ENCODE measurements at places on chromosomes 12 and 14. TPM values are rescaled to one million over a fixed set of nuclear protein-coding genes. Genes with fewer than 3 reads are reported as not detected.

The RFLNA gene
- total RNA-seq: 0.26 TPM

The RAD51AP1 gene
- 4.1 TPM for total RNA-seq

The ACOT4 gene
- total RNA-seq: 1.7 TPM

The MYL2 gene
- total RNA-seq: not detected

The SMCO2 gene
- total RNA-seq: 0.26 TPM

The SLC6A13 gene
- not detected for total RNA-seq

The TBK1 gene
- 42.9 TPM for total RNA-seq

The MYRFL gene
- not detected for total RNA-seq

The RAPGEF3 gene
- 2.8 TPM for total RNA-seq

The SLC7A8 gene
- 5.1 TPM for total RNA-seq

The CHGA gene
- not detected for total RNA-seq

- peaks cover 8% of the 10 kb centered on the region for H3K27me3 ChIP-seq
- H3K4me3 ChIP-seq: no peak overlapping the region
- no peaks in the 10 kb centered on the region for H3K4me1 ChIP-seq
Measured at GRCh38 chr14:96739200-96739910, 57.8 kb upstream of the VRK1 start.

- no peaks in the 10 kb centered on the region for H3K4me1 ChIP-seq
- no peak overlapping the region for H3K27ac ChIP-seq
- no peaks in the 10 kb centered on the region for H3K36me3 ChIP-seq
- H3K4me3 ChIP-seq: no peak overlapping the region
Measured at GRCh38 chr12:94218233-94218632, 69.9 kb downstream of the PLXNC1 start.

- no peak overlapping the region for H3K27ac ChIP-seq
- H3K4me1 ChIP-seq: no peaks in the 10 kb centered on the region
- no peak overlapping the region for H3K4me3 ChIP-seq
- H3K27me3 ChIP-seq: no peaks in the 10 kb centered on the region
- no peaks in the 10 kb centered on the region for H3K36me3 ChIP-seq
Measured at GRCh38 chr14:24254630-24255392, 8.2 kb downstream of the TGM1 start.

- peak overlapping the region; percentile 51 for H3K4me3 ChIP-seq
- H3K27me3 ChIP-seq: no peaks in the 10 kb centered on the region
- H3K36me3 ChIP-seq: no peaks in the 10 kb centered on the region
- H3K4me1 ChIP-seq: no peaks in the 10 kb centered on the region
Measured at GRCh38 chr12:84911271-84912197, 1.1 kb downstream of the SLC6A15 start.

GRCh38 chr14:54761835-54762234, 140.8 kb downstream of the GCH1 start:
- no peaks in the 10 kb centered on the region for H3K27me3 ChIP-seq
- H3K4me1 ChIP-seq: no peaks in the 10 kb centered on the region

GRCh38 chr12:3161861-3162260, 84.7 kb downstream of the TSPAN9 start:
- H3K27me3 ChIP-seq: no peaks in the 10 kb centered on the region
- H3K27ac ChIP-seq: no peak overlapping the region
- H3K4me1 ChIP-seq: no peaks in the 10 kb centered on the region
- no peak for DNase-seq
- no peaks in the 10 kb centered on the region for H3K36me3 ChIP-seq
- no peak overlapping the region for H3K4me3 ChIP-seq

DNA sequence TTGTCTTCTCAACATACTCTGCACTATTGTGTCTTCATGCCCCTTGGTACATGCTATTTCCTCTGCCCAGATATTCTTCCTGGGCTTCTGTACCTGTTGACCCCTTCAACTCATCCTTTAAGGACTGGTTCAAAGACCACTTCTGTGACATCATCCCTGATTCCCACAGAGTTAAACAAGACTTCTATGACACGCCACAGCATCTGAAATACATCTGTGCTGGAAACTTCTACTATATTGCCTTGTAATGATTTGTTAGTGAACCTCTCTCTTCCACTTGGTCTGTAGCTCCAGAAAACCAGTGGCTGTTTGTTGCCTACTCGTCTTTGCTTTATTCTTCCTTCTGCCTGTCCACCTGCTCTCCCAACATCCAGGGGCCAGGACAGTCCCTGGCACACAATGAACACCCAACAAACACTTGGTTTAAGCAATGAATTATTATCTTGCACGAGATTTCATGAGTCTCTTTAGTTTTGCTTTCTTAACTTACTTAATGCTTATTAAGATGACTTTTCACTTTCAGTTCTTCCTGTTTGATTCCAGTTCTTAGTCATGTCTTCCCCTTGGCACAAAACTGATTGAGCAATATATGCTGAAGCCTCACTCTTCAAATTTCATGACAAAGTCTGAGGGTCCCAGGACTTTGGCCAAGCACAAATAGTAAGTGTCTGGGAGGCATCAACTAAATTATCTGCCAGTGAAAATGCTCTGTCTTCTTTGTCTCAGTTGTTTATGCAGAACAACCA, 485.9 kb downstream of the APAF1 start:
- H3K4me3 ChIP-seq: no peak overlapping the region
- H3K27ac ChIP-seq: no peak overlapping the region
- no peaks in the 10 kb centered on the region for H3K27me3 ChIP-seq
- no peaks in the 10 kb centered on the region for H3K4me1 ChIP-seq
- no peaks in the 10 kb centered on the region for H3K36me3 ChIP-seq
- peak; percentile 33 for DNase-seq

GRCh38 chr14:105138551-105139111, 29.9 kb downstream of the JAG2 start:
- no peak for DNase-seq
- H3K27me3 ChIP-seq: peaks cover 4% of the 10 kb centered on the region
- H3K4me3 ChIP-seq: no peak overlapping the region
- H3K27ac ChIP-seq: no peak overlapping the region
- no peaks in the 10 kb centered on the region for H3K36me3 ChIP-seq

DNA sequence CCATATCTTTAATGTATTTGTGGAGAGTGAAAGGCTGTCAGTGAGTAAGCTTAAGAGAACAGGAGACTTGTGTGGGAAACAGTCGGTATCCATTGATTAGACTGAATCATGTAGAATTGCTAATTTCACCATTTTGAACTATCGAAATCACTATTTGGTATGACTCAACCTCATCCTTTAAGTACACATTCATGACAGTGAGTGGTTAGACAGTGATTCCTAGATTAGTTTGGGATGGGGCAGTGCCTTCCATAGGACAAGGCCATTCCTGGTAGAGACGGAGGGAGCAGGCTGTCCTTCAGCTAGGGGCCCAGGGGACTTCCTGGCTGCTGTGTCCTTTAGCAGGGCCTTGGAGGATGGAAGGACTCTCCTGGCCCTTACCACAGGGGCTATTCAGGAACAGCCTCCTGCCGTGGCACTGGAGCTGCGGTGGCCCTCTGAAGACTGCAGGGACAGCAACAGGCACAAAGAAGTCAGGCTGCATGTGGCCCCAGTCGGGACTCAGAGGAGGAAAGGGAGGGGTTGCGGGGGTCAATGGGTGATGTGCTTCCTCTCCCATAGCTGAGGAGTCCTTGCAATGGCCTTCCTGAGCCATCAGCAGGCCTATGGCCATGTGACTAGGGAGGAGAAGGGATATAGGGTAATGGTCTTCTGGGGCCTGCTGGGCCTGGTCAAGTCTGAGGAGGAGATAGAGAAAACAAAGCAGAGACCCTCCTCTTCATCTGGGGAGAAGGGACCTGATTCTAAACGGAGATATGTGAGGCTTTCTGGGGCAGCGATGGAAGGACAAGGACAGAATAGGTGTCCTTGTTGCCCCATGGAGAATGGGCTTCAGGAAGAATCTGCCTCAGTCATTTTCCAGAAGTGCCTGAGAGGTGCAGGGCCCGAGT, 11.2 kb downstream of the SERPINA1 start:
- no peaks in the 10 kb centered on the region for H3K36me3 ChIP-seq
- no peak overlapping the region for H3K27ac ChIP-seq
- no peaks in the 10 kb centered on the region for H3K27me3 ChIP-seq
- no peak for DNase-seq

- no peak overlapping the region for H3K4me3 ChIP-seq
- H3K4me1 ChIP-seq: peaks cover 20% of the 10 kb centered on the region
- H3K27ac ChIP-seq: no peak overlapping the region
- no peaks in the 10 kb centered on the region for H3K36me3 ChIP-seq
- no peaks in the 10 kb centered on the region for H3K27me3 ChIP-seq
Measured at GRCh38 chr12:6374786-6375160, 590 bp downstream of the SCNN1A start.

DNA sequence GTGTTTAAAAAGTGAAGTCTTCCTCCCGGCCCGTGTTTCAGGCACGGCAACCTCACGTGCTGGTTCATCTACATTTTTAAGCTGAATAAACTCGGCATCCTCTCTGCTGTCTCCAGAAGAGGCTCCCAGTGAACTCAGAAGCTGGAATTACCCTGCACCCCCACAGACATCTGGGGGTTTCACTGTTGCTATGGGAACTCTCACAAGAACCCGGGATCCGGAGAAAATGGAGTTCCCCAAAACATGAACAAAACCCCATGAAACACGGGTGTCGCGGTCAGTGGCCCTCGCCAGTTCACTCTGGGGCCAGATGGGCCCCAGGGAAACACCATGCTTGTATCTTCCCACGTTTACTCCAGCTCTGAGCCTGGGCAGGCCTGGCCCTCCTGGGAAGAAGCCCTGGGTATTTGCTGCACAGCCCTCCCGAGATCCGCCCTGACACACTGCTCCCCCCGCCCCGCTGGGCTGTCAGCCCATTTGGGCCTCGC, 143.7 kb downstream of the PIWIL1 start:
- H3K36me3 ChIP-seq: no peaks in the 10 kb centered on the region
- no peak overlapping the region for H3K4me3 ChIP-seq
- H3K27ac ChIP-seq: no peak overlapping the region
- H3K4me1 ChIP-seq: no peaks in the 10 kb centered on the region

- H3K4me1 ChIP-seq: no peaks in the 10 kb centered on the region
- no peaks in the 10 kb centered on the region for H3K27me3 ChIP-seq
- peak; percentile 29 for DNase-seq
- peak overlapping the region; percentile 82 for H3K4me3 ChIP-seq
- peak overlapping the region; percentile 82 for H3K27ac ChIP-seq
Measured at GRCh38 chr12:131929581-131930456, 743 bp downstream of the PUS1 start.

DNA sequence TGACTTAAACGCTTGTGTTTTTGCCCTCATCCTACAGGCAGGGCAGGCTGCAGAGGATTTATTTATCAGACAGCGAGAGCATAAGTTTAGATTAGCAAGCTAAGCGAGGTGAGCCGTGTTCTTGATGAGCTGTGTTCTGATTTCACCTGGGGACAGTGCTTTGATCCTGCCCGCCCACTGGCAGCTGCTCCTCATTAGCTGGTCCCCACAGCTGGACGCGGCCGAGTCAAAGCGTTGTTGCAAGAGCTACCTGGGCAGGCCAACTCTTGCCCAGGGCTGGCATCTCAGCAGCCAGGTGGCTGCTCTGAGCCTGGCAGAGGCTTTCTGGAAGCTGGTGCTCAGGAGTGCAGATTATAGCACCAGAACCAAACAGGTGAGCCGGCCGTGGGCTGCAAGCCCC, 46.8 kb upstream of the BEGAIN start:
- no peak overlapping the region for H3K27ac ChIP-seq
- DNase-seq: no peak
- no peaks in the 10 kb centered on the region for H3K36me3 ChIP-seq
- no peaks in the 10 kb centered on the region for H3K27me3 ChIP-seq

DNA sequence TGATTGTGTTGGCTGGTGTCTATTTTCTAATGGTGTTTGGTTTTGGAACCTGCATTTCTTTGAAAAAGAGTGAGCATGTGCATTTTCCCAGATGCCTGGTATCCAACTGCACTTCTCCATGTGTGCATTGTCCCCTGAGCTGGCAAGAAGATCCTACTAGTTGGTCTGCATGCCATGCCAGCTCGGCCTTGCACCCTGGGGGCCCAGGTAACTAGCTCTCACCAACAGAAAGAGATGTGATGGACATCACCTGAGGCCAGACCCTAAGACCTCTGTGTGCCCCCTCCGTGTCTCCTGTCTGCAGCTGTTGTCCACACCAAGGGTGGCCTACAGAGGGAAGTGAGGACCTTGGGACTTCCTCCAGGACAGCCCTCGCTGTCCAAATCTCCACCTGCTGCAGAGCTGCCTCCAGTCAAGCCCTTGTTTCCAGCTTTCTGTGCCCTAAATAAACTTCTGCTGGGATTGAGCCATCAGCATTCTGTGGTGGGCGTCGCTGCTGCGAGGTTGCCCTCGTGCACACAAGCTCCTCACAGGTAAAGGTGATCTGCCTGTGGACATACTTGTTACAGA, 30.1 kb upstream of the GPR132 start:
- no peak overlapping the region for H3K27ac ChIP-seq
- no peaks in the 10 kb centered on the region for H3K36me3 ChIP-seq
- no peak overlapping the region for H3K4me3 ChIP-seq

GRCh38 chr14:69106451-69106850, 46.5 kb downstream of the DCAF5 start:
- no peak overlapping the region for H3K27ac ChIP-seq
- DNase-seq: no peak
- H3K36me3 ChIP-seq: peaks cover 2% of the 10 kb centered on the region
- no peaks in the 10 kb centered on the region for H3K27me3 ChIP-seq
- no peaks in the 10 kb centered on the region for H3K4me1 ChIP-seq

GRCh38 chr12:77949943-77950342, 119.2 kb downstream of the NAV3 start:
- H3K27me3 ChIP-seq: no peaks in the 10 kb centered on the region
- H3K36me3 ChIP-seq: no peaks in the 10 kb centered on the region
- H3K27ac ChIP-seq: no peak overlapping the region
- H3K4me1 ChIP-seq: peaks cover 4% of the 10 kb centered on the region
- DNase-seq: peak; percentile 44
